ENCODE measurements at places on chromosomes 12 and 14. TPM values are rescaled to one million over a fixed set of nuclear protein-coding genes. Genes with fewer than 3 reads are reported as not detected.

Gene RFX4
- polyA plus RNA-seq, result 5.7 TPM

Gene CCDC196
- 0.65 TPM for polyA plus RNA-seq

Gene AQP2
- not detected for polyA plus RNA-seq

Gene FSCB
- not detected for polyA plus RNA-seq

Gene GNB3
- 1.1 TPM for polyA plus RNA-seq

Gene KLRF1
- polyA plus RNA-seq, result not detected

Gene KRT86
- polyA plus RNA-seq, result 0.19 TPM

Gene FAM181A
- not detected for polyA plus RNA-seq

Gene TAS2R50
- not detected for polyA plus RNA-seq

Gene CLEC1B
- polyA plus RNA-seq, result not detected

Gene LRIG3
- polyA plus RNA-seq, result 0.34 TPM

Gene CMKLR1
- polyA plus RNA-seq, result not detected

Gene PRIMA1
- 0.21 TPM for polyA plus RNA-seq

Gene INF2
- polyA plus RNA-seq, result 0.13 TPM

Gene GPD1
- polyA plus RNA-seq, result 3.1 TPM

Gene RNASE3
- polyA plus RNA-seq, result 2.3 TPM

Gene B3GNT4
- 3.0 TPM for polyA plus RNA-seq

Gene AVPR1A
- polyA plus RNA-seq, result not detected

Gene PLEKHD1
- 46.0 TPM for polyA plus RNA-seq

Gene CLEC9A
- not detected for polyA plus RNA-seq

Gene LAG3
- not detected for polyA plus RNA-seq

Gene P2RX2
- not detected for polyA plus RNA-seq

Gene TAPBPL
- 10.6 TPM for polyA plus RNA-seq

Gene PLCZ1
- polyA plus RNA-seq, result not detected

Gene CSRP2
- polyA plus RNA-seq, result not detected

Gene LRRC9
- polyA plus RNA-seq, result 4.7 TPM

Gene ANO4
- polyA plus RNA-seq, result 215 TPM

Gene PTHLH
- polyA plus RNA-seq, result 31.3 TPM

Measured in Purkinje cell (primary cell).